ENCODE measurements at places on chromosomes 3 and 15. TPM values are rescaled to one million over a fixed set of nuclear protein-coding genes. Genes with fewer than 3 reads are reported as not detected.

The ZNF662 gene
- 4.8 TPM for total RNA-seq

The TNFAIP8L3 gene
- 26.4 TPM for total RNA-seq

The CLCN2 gene
- total RNA-seq = 3.4 TPM

DNA sequence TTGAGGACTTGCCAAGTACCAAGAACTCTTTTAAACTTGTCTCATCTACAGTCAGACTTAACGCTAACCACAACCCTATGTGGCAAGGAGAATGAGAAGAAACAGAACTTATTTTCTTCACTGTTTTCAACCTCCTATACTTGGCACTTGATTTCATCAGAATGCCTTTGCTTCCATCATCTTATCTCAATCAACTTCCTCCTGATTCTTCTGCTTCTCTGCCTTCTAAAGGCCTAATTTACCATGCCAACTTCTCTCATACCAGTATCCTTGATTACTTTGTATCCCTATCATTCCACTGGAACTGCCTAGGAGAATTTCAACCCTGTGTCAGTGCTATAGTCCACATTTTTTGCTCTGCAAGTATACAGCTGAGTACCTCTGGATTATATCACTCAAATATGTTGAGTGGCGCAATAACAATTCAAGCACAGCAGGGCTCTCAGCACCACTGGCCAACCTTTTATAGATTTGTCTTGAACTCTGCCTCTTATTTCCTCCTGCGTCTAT lies 413.6 kb downstream of the ROBO1 start:
- no peak for DNase-seq

The SLC24A5 gene
- not detected for total RNA-seq

The SLC7A14 gene
- total RNA-seq = 1.3 TPM

The TGM5 gene
- 0.91 TPM for total RNA-seq

GRCh38 chr15:88247914-88248313 lies 8.6 kb downstream of the NTRK3 start:
- DNase-seq = no peak

DNA sequence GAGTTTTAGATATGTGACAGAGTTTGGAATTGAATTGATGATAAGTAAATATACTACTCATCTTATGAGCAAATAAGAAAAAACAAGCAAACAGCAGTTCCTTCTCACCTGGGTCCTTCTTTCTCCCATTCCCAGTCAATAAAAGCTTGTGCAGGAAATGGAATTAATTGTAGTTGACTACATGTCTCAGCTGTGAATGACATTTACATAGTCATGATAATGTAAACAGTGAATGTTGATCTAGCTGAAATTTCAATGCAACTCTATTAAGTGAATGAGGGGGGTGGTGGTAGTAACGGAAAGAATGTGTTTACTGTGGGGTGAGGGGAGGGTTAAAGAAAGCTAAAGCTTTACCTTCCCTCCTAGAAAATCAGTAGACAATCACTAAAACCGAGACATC lies 76.2 kb downstream of the NFKBIZ start:
- no peak for DNase-seq

The DOCK3 gene
- 9.0 TPM for total RNA-seq

The MYO1E gene
- 37.0 TPM for total RNA-seq

- no peak for DNase-seq
Measured at GRCh38 chr3:133296981-133297380, 102.9 kb upstream of the BFSP2 start.

GRCh38 chr3:2516762-2517441 lies 418.2 kb downstream of the CNTN4 start:
- DNase-seq = no peak

- no peak for DNase-seq
Measured at GRCh38 chr15:80456517-80457492, 52.6 kb downstream of the ARNT2 start.

The LRRIQ4 gene
- total RNA-seq = 0.23 TPM

DNA sequence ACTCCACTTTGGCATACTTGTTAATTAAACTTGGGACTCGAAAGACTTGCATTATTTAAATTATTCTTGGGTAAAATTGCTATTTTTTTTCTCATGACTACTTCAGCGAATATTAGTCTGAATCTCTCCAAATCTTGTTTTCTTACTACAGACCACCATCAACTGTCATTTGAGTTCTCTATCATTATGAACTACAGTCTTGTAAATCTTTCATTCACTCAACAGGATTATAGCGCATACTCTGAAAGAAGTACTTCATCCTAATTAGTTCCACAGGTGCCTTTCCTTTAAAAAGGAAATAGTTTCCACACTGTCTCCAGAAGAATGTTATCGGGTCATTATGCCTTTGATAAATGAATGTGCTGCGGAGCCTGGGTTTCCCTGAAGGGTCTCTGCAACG lies 149.5 kb downstream of the NLGN1 start:
- no peak for DNase-seq

The DUOX1 gene
- total RNA-seq = 1.7 TPM

GRCh38 chr3:39005295-39005694 lies 46.4 kb downstream of the SCN11A start:
- no peak for DNase-seq

The EIF4A2 gene
- total RNA-seq = 516 TPM

The RTP2 gene
- not detected for total RNA-seq

The SH2D7 gene
- total RNA-seq = not detected

DNA sequence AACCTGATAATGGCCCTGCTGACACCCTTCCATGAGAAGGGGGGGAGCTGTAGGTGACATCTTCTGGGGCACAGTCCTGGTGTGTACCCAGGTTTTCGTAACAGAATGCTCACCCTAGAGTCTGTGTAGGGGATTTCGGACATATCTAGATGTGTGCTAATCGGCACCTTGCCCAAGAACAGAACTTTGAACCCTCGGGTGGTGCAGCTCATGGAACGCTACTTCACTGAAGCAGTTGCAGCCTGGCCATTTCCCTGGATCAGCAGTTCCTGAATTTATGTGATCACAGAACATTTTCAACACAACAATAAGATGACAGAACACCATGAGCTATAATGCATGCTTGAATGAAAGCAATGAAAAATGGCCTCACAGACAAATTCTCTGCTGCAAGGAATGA lies 57.5 kb upstream of the MUC13 start:
- no peak for DNase-seq

DNA sequence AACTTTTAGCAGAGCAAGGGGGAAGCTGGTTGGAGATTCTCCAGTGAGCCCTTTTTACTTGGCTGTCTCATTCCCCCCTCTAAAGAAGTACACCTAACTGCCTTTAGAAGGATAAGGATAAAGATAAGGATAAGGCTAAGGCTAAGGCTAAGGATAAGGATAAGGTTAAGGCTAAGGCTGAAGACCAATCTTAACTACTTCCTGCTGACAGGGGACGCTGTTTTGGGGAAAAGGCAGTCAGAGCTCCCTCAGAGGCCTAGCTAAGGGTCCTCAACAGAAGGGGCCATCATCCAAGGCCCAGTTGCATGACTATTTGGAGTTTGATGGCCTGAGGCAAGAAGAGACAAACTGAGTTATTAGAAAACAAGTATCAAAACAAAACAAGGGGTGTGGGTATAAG lies 94.3 kb upstream of the ARPP21 start:
- no peak for DNase-seq

DNA sequence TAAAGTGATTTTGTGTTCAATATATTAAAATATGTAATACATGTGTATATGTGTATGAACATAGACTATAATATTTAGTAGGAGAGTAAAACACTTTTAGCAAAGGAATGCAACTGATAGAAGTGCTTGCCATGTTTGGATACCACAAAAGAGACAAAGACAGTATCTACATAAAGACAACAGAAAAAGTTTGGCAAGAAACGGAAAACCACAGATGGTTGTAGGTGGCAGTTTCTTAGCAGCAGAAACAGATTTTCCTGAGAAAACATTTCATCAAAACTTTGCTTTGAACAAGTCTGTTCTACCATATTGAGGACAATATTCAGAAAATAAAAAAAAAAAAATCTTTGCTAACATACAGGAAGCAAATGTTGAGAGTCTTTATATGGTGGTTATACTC lies 1560.4 kb upstream of the GBE1 start:
- DNase-seq = no peak

- no peak for DNase-seq
Measured at GRCh38 chr3:12901623-12902045, 60.3 kb upstream of the RPL32 start.

The WDR93 gene
- total RNA-seq = not detected

The NUTM1 gene
- total RNA-seq = not detected

GRCh38 chr15:85879334-85880163 lies 84.8 kb upstream of the KLHL25 start:
- DNase-seq = no peak

GRCh38 chr15:57384816-57385215 lies 8.5 kb downstream of the CGNL1 start:
- DNase-seq = no peak

- DNase-seq = no peak
Measured at GRCh38 chr3:184236033-184236410, 6.6 kb downstream of the VWA5B2 start.

The CACNA2D2 gene
- 2.8 TPM for total RNA-seq

DNA sequence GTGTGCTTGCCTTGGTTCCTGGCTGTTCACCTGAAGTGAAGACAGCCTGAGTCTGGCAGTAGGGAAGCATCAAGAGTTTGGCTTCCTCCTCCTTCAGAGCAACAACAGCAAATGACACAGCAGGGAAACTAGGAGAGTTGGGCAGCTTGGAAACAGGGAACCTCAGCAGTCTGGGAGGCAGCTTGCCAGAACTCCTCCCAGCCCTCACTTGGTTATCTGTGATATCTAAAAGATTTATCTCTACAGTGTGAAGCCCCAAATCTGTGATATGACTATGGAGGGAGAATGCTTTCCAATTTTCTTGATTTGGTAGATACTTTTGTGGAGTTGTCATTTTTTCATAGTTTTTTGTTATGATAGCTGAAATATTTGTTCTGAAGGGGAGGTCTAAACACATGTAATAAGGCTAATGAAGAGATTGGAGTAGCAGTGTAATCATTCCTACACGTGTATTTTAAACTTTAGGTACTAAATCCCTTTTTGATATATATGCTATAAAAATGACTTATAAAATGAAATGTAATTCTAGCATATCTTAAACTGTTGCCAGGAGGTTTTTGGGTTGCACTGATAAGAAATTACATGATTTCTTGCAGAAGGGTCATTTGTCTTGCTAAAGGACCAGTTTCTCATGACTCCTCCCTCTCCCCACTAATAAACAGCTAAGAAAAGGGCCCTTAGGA lies 20.8 kb downstream of the UBE2E1 start:
- DNase-seq = no peak

GRCh38 chr3:98705212-98705611 lies 57.9 kb upstream of the ST3GAL6 start:
- DNase-seq = no peak

- DNase-seq = no peak
Measured at GRCh38 chr3:143216709-143217182, 97.2 kb downstream of the CHST2 start.

The CLSTN2 gene
- 3.7 TPM for total RNA-seq

DNA sequence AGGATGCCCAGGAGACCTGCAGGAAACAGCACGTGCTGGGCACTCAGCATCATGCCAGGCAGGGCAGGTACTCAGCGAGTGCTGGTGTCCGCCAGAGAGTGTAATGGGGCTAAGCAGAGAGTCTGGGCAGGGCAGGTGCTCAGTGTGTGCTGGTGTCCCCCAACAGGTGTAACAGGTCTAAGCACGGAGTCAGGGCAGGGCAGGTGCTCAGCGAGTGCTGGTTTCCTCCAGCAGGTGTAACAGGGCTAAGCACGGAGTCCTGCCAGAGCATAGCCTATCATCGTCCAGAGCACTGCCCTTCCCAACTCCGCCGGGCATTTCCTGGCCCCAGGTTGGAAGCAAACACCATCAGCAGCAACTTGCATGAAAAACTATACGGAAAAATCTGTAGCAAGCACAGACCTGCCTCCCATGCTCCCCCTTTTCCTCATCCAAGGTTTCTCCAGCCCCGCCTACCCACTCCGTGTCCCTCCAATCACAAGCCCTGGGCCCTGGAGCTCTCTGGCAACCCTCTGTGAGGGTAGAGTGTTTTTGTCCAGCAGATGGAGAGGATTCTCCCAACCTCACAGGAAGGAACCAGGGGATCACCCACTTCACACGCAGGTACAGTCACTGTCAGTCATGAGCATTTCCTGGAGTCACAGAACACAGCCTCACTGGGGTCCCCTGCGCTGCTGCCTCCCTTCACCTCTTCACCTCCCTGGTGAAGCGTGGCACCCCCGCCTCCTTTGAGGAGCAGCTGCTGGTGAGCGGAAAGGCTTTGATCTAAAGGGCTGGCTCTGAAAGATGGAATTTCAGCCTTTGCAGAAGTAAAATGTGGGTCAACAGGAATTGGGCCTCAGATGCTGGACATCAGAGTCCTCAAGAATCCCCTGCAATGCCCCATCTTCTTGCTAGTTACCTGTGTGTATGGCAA lies 302.5 kb downstream of the OCA2 start:
- DNase-seq = peak; percentile 87

The ROPN1 gene
- not detected for total RNA-seq

The ZNF445 gene
- 10.0 TPM for total RNA-seq

DNA sequence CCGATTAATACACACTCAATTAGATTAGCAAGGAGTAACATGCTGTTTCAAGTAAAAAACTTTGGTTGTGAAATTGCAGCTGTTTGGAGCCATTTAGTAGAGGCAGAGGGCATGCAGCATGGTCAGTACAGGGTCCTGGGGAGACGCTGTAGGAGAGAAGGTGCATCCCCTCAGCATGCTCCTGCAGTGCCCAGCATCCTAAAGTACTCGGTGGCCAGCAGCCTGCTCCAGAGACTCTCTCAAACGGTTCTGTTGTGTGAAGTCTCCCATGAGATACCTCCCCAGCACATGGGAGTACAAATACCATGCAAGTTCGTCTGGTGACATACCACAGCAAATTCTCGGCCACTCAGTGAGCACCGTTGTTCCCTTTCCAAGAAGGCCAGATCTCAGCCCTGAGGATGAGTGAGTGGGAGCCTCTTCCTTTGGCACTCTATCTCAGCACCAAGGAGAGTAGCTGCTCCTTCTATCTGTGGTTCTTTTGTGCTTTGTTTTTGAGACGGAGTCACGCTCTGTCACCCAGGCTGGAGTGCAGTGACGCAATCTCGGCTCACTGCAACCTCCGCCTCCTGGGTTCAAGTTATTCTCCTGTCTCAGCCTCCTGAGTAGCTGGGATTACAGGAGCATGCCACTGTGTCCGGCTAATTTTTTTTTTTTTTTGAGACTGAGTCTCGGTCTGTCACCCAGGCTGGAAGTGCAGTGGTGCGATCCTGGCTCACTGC lies 72.7 kb downstream of the TJP1 start:
- no peak for DNase-seq

GRCh38 chr3:17181413-17181907 lies 296.7 kb downstream of the PLCL2 start:
- DNase-seq = no peak

- no peak for DNase-seq
Measured at GRCh38 chr15:35260941-35261340, 175.8 kb upstream of the NANOGP8 start.

The OIP5 gene
- 0.39 TPM for total RNA-seq

- DNase-seq = no peak
Measured at GRCh38 chr3:44468572-44469520, 8.6 kb downstream of the ZNF445 start.

DNA sequence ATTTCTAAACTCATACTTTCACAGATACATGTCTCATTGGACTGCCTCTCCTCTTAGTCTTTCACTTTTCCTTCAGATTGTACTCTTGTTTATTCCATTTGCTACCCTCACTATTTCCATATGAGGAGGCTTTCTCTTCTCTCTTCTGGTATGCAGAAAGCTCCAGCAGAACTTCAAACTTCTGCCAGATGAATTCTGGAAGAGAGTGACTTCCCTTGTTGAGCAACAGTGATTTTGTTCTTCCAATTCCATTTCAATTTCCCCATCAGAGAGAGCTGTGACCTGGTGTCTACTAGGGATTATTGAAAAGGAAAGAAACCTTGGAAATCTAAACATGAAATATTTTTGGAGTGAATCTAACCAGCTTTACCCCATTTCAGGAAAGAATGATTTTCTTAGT lies 523.2 kb upstream of the ZNF717 start:
- no peak for DNase-seq

GRCh38 chr3:41323467-41324155 lies 124.3 kb downstream of the CTNNB1 start:
- DNase-seq = no peak

Measured in esophagus muscularis mucosa (tissue), 4 donors.